ENCODE measurements at places on chromosomes 12 and 14.

DNA sequence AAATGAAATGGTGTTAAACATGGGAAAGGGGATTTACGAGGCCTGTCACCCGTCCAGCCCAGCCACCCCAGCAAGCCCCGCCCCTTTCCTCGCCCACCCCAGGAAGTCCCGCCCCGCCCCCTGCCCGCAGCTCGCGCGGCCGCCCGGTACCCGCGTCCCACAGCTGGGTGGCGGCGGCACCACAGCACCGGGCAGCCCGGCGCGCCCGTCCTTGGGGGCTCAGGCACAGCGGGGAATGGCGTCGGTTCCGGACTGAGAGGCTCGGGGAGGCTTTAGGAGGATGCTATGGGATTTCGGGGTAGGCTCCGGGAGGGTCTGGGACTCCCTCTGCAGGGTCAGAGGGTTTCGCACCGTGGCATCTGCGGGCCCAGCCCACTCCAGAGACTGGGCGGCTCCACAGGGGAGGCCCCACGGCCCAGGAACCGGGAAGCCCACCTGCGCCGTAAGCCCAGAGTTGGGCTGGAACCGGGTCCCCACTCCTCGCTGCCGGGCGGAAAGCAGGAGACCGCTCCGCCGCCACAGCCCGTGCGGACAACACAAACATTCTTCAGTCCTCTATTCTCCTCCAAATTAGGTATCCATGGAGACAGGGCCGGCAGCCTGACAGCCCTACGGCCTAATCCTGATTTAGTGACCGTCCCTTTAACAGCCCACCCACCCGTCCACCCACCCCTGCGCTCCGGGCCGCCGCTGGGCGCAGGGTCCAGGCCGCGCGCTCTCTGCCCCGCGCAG, 1.4 kb downstream of the FIGNL2 start:
- no peak for DNase-seq

DNA sequence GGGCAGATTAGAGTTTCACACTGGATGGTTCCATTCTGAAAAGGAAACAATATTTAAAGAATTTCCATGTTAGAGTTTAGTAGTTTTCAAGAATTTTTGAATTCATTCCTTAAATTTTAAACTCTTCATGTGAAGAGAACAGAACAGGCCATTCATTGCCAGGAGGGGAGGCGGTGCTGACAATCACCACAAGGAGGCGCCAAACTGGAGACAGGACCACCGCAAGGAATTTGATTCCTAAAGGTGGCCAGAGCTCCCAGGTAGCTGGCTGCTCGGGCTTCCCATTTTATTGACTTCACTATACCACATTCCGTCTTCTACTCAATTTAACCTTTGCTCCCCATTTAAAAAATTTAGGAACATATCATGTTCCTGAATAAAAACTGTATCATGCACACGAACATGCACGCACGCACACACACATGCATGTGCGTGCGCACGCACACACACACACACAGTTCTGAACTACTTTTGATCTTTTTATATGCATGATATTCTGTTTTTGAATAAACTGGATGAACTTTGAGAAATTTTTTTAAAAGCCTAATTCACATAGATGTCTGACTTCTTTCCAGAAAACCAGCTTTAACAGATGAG, 101.2 kb downstream of the NELL2 start:
- peak; percentile 38 for DNase-seq

- DNase-seq, result no peak
Observed at GRCh38 chr12:26728205-26729050, 104.6 kb downstream of the ITPR2 start.

- peak; percentile 39 for DNase-seq
Observed at GRCh38 chr12:118981285-118982211, at the start of gene SRRM4. Gene SRRM4 (plus strand): TSS chr12:118981541. CDS start chr12:118981883, 342 bp downstream.

- DNase-seq, result no peak
Observed at GRCh38 chr14:67491741-67492507, 3.4 kb upstream of the TMEM229B start.

Data from T47D (cell line).